ENCODE measurements at places on chromosomes 6 and 20.

DNA sequence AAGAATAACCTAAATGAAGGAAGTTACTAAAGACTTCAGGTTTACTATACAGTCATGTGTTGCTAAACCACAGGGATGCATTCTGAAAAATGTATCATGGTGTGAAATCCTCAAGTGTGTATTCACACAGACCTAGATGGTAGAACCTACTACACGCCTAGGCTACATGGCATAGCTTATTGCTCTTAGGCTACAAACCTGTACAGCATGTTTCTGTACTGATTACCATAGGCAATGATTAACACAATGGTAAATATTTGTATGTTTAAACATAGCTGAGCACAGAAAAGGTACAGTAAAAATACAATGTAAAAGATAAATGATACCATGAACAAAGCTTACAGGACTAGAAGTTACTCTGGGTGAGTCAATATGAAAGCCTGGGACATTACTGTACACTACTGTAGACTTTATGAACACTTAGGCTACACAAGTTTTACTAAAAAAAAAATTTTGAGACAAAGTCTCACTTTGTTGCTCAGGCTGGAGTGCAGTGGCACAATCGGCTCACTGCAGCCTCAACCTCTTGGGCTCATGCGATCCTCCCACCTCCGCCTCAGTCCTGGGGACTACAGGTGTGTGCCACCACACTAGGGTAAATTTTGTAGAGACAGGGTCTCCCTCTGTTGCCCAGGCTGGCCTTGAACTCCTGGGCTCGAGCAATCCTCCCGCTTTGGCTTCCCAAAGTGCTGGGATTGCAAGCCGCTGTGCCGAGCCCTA lies 36.0 kb downstream of the ADNP start:
- peaks cover 93% of the 10 kb centered on the region for H3K36me3 ChIP-seq
- H3K27me3 ChIP-seq: no peaks in the 10 kb centered on the region
- H3K4me1 ChIP-seq: no peaks in the 10 kb centered on the region
- no peak overlapping the region for H3K4me3 ChIP-seq
- DNase-seq: no peak

- peaks cover 6% of the 10 kb centered on the region for H3K4me1 ChIP-seq
- H3K4me3 ChIP-seq: no peak overlapping the region
- no peaks in the 10 kb centered on the region for H3K27me3 ChIP-seq
- H3K27ac ChIP-seq: no peak overlapping the region
- DNase-seq: no peak
- no peaks in the 10 kb centered on the region for H3K36me3 ChIP-seq
Observed at GRCh38 chr20:10213526-10213925, 5.1 kb upstream of the SNAP25 start.

DNA sequence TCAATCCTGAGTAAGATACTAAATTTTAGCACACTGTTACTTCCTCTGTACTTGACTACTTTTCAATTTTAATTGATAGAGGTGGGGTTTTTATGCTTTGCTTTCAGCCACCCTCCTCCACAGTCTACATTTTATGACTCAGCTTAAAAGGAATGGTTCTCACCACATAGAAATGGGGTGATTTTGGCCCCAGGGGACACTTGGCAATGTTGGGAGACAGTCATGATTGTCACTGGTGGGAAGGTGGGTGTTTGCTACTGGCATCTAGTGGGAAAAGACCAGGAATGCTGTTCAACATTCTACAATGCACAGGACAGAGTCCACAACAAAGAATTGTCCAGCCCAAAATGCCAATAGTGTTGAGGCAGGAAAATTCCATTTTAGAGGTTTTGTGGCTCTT lies 71.3 kb downstream of the PCSK2 start:
- H3K36me3 ChIP-seq: no peaks in the 10 kb centered on the region
- no peaks in the 10 kb centered on the region for H3K4me1 ChIP-seq
- no peak for DNase-seq
- H3K27me3 ChIP-seq: no peaks in the 10 kb centered on the region
- H3K4me3 ChIP-seq: no peak overlapping the region
- no peak overlapping the region for H3K27ac ChIP-seq

GRCh38 chr6:67210450-67210849 lies 1424.6 kb upstream of the ADGRB3 start:
- H3K4me3 ChIP-seq: no peak overlapping the region
- H3K36me3 ChIP-seq: no peaks in the 10 kb centered on the region
- no peaks in the 10 kb centered on the region for H3K27me3 ChIP-seq
- H3K4me1 ChIP-seq: no peaks in the 10 kb centered on the region
- no peak for DNase-seq

- H3K27me3 ChIP-seq: peaks cover 41% of the 10 kb centered on the region
- no peak overlapping the region for H3K27ac ChIP-seq
- H3K4me3 ChIP-seq: no peak overlapping the region
- H3K36me3 ChIP-seq: no peaks in the 10 kb centered on the region
- H3K4me1 ChIP-seq: peaks cover 3% of the 10 kb centered on the region
- no peak for DNase-seq
Observed at GRCh38 chr6:36642913-36643817, 35.3 kb upstream of the CDKN1A start.
